ENCODE measurements at places on chromosomes 12 and 14.

DNA sequence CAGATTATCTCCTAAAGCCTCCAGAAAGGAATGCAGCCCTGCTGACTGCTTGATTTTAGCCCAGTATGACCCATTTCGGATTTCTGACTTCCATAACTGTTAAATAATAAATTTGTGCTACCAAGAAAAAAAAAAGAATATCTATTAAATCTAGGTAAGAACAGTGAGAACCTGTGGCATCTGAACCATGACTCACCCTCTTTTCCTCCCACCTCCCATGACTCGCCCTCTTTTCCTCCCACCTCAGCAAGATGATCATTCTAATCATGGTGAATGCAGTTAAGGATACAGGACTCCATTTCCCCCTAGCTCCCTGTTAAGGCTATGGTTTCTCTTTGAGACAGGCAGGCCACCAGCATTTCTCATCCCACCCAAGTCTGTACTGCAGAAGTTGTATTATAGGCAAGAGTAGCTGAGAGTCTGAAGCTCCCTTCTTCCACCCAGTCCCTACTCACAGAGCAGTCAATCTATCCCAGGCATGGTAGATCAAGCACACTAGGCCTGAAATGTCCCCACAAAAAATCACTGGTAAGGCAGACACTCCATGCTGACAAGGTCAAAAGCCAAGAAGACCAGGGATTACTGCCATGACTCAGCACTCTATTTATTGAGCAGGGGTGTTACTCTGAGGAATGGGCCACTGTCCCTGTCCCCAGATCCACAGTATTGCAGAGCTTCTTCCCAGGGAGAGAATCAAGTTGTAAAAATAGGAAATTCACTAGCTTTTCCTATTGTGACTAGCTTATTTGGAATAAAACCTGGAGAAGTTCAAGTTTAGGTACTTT is 188.9 kb downstream of the ADAMTS20 start:
- no peak for DNase-seq

DNA sequence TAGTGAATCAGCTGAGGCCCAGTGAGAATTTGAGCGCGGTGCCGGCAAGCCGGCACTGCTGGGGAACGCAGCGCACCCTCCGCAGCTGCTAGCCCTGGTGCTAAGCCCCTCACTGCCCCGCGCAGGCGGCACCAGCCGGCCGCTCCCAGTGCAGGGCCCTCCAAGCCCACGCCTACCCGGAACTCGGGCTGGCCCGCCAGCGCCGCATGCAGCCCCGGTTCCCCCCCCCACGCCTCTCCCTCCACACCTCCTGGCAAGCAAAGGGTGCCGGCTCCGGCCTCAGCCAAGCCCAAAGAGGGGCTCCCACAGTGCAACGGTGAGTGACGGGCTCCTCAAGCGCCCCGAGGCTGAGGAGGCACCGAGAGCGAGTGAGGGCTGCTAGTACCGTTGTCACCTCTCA is 54.5 kb upstream of the VASH1 start:
- no peak for DNase-seq

DNA sequence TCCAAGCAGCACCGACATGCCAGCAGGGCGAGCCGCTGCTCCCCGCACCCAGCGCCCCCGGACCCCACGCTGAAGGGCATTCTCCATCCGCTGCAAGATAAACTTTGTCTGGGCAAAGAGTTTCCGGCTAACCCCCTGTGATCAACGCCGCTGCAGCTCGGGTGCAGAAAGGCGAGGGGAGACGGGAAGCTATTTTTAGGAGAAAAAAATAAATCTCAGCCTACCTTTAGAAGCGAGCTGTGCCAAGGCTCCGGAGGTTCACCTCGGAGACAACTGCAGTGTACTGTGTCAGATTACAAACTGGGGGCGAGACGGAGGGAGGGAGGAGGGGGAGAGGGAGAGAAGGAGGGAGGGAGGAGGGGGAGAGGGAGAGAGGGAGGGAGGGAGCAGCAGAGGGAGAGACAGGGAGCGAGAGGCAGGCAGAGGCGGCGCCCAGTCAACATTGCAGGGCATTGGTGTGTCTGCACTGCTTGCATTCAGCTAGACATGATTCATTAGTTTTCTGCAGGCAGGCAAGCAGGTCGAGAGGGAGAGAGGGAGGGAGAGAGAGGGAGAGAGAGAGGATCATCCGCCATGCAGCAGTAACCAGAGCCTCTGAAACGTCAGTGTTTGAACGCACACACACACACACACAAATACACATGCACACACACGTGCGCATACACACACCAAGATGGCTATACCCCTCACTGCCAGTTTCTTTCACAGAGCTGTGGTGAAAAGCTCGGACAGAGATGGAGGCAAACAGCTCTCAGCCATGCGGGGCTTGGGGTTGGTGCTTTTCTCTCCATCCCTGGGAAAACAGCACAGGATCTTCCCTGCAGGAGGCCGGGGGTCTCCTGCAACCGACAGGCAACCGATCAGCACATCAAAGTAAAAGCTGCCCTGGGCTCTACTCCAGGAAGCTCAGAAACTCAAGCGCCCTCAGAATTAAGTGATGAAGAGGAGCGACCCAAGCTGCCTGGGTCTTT is at the start of gene RIMBP2:
Gene RIMBP2 (minus strand): TSS at position 302 of the 971 bp plus-strand sequence. CDS start 237,286 bp downstream, outside the sequence.
- no peak for DNase-seq

DNA sequence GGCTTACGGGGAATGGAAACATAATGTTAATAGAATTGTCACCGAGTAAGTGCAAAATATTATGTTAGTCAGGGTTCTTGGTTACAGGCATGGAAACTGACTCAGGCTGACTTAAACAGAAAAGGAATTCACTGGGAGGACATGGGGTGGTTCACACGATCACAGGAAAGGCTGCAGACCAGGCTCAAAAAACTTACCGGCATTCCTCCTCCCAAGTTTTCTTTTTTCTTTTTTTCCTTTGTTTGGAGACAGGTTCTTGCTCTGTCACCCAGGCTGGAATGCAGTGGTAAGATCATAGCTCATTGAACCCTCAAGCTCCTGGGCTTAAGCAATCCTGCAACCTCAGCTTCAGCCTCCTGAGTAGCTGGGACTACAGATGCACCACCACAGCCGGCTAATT is 11.9 kb upstream of the UBE2N start:
- no peak for DNase-seq

GRCh38 chr12:22518060-22518719 is 26.2 kb downstream of the C2CD5 start:
- DNase-seq: no peak

DNA sequence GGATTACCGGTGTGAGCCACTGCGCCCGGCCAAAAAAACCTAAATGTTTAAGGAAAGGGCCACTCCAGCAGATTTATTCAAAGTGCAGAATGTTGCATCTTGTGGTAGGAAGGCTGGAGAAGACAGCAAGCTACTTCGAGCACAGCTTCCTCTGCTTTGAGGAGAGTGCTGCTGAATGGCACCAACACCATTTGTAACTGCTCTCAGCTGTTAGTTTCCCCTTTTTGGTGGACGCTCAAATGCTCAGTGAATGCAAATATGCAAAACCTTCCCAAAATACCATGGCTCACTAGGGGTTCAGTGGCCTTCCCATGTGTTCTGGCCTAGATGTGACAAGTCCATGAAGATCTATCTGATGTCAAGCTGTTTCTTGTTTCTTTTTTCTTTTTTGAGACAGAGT is 2.9 kb upstream of the TDRD9 start:
- no peak for DNase-seq

DNA sequence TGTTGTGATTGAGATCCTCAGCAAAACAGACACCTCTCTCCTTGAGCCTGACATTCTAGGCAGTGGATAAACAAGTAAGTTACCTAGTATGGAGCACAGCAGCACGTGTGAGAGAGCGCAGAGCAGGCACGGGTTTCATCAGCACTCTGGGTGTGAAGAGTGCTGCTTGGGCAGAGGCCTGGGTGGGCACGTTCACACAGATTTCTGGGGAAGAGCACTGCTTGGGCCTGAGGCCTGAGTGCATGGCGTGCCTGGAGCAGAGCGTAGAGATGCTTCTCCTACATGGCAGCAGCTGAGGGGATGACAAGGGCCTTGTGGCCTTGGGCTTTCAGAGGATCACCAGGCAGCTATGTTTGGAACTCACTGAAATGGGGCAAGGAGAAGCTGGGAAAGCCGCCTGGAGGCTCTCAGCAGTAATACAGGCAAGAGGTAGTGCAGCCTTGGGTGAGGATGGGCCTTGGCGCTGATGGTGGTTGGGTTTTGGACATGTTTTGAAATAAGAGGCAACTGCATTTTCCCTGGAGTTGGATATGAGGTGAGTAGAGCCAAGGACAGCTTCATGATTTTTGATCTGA is 17.6 kb downstream of the CKB start:
- no peak for DNase-seq

- DNase-seq: no peak
Measured at GRCh38 chr12:110744151-110744571, 1.5 kb upstream of the PPP1CC start.

GRCh38 chr12:92078167-92079053 is 67.2 kb downstream of the BTG1 start:
- no peak for DNase-seq

- no peak for DNase-seq
Measured at GRCh38 chr14:67270933-67271332, 29.7 kb downstream of the PALS1 start.

DNA sequence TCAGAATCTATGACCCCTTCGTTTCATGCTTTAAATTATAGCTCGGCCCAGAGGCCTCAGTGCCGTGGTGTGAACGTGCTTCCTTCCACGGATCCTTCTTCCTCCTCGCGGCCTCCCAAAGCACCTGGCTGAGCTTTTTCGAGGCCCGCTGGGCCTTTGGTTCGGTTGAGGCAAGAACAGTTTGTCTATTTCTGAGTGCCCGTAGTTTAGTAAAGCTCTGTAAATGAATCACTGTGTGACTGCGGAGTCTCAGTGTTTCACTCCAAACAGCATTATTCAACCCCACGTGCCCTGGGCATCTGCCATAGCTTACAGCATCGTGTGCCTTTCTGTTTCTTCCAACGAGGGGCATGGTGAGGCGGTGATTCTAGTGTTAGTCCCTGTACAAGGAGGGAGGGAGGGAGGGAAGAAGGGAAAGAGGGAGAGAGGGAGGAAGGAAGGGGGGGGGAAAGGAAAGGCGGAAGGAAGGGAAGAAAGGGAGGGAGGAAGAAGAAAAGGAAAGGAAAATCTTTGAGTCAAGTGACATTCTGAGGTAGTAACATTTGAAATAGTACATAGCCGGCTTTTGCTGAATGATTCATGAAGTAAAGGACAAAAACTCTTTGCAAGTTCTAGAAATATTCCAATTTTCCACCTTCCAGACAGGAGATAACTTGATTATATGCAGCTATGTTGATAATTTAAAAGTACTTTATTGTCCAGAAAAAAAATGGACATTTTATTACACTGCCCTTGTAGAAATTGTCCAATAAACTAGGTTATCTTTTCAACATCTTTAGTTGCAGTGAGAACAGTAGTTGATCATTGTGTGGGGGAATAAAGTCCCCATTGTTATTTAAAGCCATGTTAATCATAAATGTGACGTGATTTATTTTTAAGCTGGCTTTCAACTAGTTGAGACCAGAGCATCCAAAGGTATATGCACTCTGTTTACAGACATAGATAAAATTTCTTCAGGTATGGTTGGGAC is 1.2 kb upstream of the TRIM9 start:
- DNase-seq: no peak

DNA sequence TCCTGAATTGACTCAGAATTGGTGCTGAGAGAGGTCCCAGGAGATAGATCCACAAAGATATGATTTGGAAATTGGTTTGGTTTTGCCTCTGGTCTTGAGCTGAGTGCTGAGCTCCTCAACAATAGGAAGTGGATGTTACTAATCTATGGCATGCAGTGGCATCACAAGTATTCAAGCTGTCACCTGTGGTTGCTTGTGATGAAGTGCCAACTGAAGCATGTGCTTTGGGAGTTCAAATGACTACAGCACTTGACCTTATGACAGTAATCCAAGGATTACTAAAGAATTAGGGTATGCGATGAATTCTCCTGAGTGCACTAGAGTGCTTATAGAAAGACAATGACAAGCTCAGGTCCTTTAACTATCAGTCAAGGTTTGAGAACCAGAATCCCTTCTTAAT is 406.2 kb downstream of the NOVA1 start:
- DNase-seq: no peak

- no peak for DNase-seq
Measured at GRCh38 chr14:61765225-61765943, 3.2 kb downstream of the SNAPC1 start.

- no peak for DNase-seq
Measured at GRCh38 chr12:94242901-94243300, 94.5 kb downstream of the PLXNC1 start.

GRCh38 chr14:41446008-41446407 is 160.7 kb upstream of the LRFN5 start:
- DNase-seq: no peak

GRCh38 chr12:117522559-117522958 is 161.1 kb upstream of the NOS1 start:
- DNase-seq: no peak

- no peak for DNase-seq
Measured at GRCh38 chr12:107079172-107080011, 14.0 kb downstream of the CRY1 start.

- DNase-seq: no peak
Measured at GRCh38 chr12:52204095-52204930, 12.5 kb upstream of the KRT80 start.

GRCh38 chr12:63079791-63080502 is 71.1 kb downstream of the AVPR1A start:
- DNase-seq: no peak

All from stimulated activated CD8-positive, alpha-beta memory T cell treated with anti-CD3 and anti-CD28 coated beads, Interleukin-4, amount 100 ng/mL, for 4 hours (primary cell).